NCI-H2081 treated with DMSO at 0.1 percent for 48 hours (cell line): ENCODE measurements at places on chromosomes 3 and 15.
A peak's percentile ranks its signal among the peaks of the same experiment; 100 is the strongest.

DNA sequence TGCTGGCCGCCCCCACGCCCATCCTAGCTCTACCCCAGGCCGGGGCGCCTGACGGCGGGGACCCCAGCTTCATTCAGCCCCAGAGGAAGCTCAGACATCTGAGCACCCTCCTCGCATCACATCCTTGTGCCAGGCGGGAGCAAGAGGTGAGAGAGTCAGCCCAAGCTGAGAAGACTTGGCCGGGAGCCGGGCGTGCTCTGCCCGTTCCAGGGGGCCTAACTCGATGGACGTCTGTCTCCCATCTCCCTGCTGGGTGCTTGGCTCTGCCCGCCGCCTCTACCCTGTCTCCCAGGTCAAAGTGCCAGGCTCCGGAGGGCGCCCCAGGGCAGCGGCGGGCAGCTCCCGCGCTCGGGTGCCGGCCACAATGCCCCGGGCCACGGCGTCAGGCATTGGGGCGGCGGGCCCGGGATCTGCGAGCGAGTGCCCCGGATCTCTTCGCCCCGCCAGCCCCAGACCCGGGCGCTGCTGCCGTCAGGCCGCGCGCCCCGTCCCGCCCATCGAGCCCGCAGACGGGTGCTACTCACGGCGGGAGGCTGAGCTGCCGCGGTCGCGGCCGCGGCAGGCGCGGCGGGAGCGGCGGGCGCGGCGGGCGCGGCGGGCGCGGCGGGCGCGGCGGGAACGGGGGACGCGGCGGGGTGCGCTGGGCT lies 388 bp downstream of the DAPK2 start:
- no peak for DNase-seq

- no peak for DNase-seq
These were observed 34.8 kb downstream of the SRGAP3 start for GRCh38 chr3:9214599-9214998.

DNA sequence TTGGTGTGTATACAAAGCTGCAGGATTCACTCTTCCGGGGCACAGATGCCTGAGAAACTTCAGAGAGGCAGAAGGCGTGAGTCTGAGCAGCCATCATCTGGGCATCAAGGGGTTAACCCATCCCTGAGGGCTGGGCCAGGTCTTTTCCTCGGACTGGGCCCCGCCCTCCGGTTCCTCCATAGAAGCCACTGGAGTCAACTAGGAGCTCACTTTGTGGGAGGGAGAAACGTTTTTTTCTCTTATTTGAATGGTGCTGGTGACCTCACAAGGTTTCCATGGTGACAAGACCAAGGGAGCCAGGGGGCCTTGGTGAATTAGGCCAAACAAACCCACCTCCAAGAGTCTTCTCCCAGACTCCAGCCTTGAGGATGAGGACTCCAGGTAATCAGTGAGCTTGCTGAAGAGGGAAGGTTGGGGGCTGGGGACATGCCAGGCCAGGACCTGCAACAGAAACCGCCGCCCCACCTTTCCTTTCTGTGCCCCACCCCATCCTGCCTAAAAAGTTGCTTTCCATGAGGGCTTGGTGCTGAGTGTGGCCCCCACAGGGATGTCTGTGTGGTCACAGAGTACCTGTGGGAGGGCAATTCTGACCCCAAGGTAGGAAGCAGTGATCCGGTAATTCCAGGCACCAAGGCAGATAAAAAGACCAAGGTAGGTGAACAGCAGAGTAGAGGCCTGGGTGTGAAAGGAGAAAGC lies 14.8 kb upstream of the INSYN1 start:
- no peak for DNase-seq

DNA sequence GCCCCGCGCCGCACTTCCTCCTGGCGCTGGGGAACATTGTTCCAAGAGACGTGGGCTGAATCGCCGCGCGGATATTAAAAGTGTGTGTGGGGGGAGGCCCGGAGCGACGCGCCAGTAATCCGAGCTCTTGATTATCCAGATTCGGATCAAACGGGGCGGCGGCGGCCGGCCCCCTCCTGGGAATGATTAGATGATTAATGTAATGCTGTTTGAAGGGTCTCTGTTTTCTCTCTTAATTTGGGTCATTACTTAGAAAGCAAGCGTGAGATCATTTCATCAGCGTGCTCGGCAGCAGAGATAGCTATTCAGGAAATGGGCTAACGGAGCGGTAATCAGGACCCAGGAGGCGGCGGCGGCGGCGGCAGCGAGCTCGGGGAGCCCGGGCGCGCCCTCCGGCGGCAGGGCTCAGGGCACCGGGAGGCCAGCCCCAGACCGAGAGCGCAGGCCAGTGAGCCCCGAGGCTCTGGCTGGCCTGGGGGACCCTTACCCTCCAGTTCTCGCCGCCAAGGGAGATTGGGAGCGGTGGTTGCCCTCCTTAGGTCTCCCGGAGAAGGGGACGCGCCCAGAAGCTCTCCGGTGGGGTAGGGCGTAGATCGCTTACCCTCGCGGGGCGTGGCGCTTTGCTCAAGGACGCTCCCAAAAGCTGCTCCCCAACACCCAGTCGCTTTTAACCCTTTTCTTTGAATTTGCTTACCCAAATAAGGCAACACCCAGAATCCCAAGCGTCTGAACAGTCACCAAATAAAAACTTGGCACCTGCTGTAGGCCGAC lies 4.5 kb downstream of the FEZF2 start:
- DNase-seq, result no peak

- no peak for DNase-seq
These were observed 22.4 kb downstream of the PLA2G4F start for GRCh38 chr15:42133886-42134502.

DNA sequence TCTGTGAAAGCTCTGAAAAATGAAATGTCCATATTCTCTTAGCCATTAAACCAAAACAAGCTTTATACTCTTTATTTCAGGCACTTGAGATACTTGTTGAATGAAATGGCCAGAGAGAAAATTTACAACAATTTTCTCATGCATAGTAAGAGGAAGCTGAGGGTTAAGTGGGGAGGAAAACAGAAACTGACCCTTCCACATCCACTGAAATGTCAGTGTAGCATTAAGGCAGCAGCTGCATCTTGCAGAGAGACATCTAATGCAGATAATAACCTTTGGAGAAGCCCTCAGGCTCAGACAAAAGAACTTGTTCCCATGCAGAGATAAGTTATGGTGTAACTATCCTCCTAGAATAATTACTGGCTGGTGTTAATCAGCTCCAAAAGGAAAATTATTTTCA lies 34.0 kb downstream of the ZDHHC23 start:
- DNase-seq, result no peak

GRCh38 chr15:20358779-20359414 lies 182.7 kb downstream of the GOLGA6L6 start:
- no peak for DNase-seq

- no peak for DNase-seq
These were observed 47.8 kb upstream of the IQSEC1 start for GRCh38 chr3:13120928-13121552.

DNA sequence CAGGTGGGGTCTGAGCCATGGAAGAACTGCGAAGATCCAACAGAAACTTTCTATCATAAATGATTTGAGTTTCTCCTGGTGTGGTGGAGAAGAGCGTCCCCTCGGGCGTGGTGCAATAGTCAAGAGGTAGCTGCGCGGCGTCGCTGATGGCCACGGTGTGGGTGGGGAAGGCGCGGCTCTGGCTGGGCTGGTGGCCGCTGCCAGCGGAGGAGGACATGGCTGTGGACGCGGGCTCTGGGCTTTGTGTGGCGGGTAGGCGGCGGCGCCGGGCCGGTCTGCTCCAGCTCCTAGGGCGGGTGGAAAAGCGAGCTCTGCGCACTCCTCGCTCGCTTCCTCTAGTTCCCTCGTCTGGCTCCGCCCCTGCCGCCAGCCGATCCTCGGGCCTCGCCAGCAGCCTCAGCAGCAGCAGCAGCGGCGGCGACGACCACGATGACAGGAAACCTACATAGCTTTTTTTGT lies 5.9 kb downstream of the STARD9 start:
- peak; percentile 50 for DNase-seq

GRCh38 chr3:197749315-197749600 lies 425 bp upstream of the FYTTD1 start:
- DNase-seq, result no peak

- DNase-seq, result no peak
These were observed 17.6 kb downstream of the TRIM42 start for GRCh38 chr3:140695361-140696061.

DNA sequence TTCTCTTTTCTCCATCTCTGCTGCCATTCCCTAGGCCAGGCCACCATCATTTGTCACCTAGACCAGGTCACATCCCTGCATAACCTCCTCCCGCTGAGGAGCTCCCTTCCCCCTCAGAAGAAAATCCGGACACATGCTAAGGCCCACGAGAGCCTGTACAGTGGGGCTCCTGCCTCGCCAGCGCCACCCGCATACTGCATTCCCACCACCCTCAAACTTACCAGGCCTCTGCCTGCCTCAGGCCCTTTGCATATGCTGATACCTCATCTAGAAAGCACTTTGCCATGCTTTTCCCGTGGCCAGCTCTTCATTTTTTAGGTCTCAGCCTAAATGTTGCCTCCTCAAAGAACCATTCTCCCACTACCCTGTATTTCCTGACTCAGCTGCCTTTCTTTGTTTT lies 220.1 kb upstream of the CTDSPL start:
- DNase-seq, result no peak

- DNase-seq, result no peak
These were observed 16.3 kb upstream of the SMCO1 start for GRCh38 chr3:196531418-196531817.

- DNase-seq, result no peak
These were observed 171.7 kb downstream of the TLE3 start for GRCh38 chr15:69926006-69926405.

DNA sequence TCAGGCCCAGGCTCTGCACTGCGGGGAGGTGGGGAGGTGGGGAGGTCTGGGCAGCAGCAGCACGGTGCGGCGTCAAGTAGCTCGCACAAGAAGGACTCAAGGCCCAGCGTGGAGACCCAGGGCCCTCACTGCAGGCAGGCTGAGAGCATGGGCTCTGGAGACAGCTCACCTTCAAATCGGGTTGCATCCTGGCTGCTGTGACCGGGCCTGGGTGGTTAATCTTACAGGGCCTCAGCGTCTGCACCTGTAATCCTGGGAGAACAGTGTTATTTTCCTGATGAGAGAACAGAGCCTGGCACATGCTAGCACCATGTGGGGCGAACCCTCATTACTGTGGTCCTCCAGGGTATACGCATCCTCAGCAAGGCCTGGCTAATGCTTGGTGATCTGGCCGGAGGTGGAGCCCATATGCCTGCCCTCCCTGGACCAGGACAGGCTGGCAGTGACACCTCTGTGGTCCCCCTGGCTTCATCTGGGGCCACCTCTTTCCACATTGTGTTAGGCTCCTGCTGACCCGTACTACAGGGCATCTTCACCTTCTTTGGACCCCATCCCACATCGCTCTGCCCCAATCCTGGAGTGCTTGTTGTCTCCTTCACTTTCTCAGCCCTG lies 55.5 kb downstream of the RGMA start:
- no peak for DNase-seq

DNA sequence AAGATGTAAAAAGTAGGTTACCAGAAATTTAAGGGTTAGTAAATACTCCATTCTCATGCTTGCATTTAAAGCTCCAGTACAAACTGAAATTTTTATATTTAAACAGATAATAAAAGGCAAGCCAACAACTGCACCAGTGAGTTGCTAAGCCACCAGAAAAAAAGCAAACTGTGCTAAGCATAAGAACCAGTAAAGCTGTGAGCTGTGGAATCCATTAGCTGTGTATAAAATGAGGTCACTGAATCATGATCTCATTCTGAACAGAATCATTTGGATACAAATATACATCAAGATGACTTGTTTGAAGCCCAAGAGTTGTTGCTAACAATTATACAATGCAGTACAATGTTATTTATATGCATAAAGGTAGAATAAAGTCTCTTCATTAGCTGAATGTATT lies 1312.2 kb downstream of the SI start:
- DNase-seq, result no peak

DNA sequence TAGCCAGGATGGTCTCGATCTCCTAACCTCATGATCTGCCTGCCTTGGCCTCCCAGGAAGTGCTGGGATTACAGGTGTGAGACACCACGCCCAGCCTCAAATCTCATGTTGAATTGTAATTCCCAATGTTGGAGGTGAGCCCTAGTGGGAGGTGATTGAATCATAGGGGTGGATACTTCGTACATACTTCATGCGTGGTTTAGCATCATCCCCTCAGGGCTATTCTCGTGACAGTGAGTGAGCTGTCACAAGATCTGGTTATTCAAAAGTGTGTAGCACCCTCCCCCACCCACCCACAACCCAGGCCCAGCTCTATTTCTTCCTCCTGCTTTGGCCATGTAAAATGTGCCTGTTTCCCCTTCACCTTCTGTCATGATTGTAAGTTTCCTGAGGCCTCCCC lies 236.9 kb upstream of the IL12A start:
- no peak for DNase-seq

DNA sequence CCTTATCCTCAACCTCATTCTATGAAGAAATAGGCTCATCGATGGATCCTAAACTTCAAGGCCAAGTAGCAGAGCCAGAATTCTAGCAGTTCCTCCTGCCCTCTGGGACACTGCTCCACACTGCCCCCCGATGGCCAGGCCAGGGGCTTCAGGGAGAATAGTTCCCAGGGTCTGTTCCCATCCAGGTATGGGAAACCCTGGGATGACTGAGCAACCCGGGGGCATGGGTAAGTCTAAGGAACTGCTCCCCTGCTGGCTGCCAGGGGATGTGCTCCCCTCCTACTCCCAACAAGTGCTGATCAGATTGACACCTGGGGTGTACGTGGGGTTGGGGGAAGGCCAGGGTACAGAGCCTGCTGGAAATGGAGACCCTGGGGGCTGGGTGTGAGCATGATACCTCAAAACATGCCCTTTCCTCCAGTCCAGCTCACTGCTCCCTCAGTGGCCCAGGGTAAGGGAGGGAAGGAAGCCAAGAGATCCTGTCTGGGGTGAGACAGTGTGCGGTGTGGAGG lies 7.6 kb downstream of the ULK3 start:
- no peak for DNase-seq

- DNase-seq, result no peak
These were observed 4.6 kb downstream of the CCPG1 start for GRCh38 chr15:55403531-55403930.

DNA sequence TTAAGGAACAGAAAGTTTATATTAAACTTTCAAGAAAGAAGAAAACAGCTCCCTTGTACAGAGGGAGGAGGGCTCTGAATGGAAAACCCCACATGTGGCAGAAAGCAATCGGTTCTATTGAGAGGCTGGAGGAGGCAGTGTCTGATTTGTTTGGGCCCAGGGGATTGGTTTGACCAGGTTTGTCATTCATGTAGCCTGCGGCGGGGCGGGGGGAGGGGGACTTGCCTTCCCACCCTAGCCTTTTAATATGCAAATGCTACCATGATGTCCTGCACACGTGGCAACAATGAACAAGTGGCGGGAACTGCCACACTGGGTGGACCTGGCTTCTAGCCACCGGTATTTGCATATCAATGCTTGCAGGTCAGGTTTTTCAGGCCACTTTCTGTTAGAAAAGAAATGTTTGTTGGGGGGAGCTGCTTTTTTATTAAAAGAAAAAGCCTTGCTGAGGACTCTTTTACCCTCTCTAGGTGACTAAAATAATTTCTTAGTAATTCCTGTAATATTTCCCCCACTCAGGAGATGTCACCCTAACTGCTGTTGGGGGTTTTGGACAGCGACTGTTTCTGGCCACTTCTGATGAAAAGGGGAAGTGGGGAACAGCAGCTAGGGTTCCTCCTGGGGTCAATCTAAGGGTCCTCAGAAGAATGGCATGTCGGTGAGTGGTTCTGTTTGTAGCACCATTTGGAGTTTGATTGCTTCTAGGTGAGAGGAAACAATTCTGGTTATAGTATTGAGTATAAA lies 691.2 kb downstream of the TBL1XR1 start:
- no peak for DNase-seq
